IMR-90 (cell line): ENCODE measurements at places on chromosomes 4 and X.
A peak's percentile ranks its signal among the peaks of the same experiment; 100 is the strongest.

DNA sequence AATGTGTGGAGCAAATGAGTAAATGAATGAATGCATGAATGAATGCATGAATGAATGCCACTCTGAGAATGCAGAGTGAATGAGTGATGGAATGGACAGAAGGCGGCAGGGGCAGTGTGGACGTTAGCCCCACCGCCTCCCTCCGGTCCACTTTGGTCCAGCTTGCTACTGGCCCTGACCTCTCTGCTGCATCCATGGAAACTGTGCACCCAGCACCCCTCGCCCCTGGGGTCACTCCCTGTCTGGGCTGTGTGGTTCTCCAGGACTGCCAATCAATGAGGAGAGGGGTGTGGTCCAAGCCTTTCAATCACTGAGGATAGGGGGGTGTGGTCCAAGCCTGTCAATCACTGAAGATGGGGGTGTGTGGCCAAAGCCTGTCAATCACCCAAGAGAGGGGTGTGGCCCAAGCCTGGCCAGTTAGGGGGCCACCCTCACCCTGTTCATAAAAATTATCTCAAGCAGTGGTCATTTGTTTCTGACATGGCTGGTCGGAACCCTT lies 39.2 kb upstream of the ASMTL start:
- DNase-seq: no peak

DNA sequence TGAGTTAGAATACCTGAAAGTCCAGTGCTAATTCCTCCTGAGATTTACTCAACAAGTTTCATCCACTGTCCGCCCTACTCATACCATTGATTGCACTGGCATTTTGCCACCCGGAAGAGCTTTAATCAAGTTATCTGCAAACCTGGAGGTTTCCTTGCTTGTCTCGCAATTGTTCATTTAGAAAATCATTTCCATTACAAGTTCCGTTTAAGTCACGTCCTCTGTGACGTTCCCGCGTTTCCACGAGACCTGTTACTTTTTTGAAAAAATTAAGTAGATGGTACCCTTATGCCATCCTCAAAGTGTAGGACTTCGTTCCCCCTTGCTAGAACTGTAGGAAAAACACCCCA lies 761 bp upstream of the FRYL start:
- DNase-seq: peak; percentile 43

GRCh38 chr4:80831383-80832361 lies 198.8 kb upstream of the BMP3 start:
- DNase-seq: peak; percentile 38

GRCh38 chr4:84708406-84709135 lies 125.6 kb downstream of the CDS1 start:
- DNase-seq: peak; percentile 55

DNA sequence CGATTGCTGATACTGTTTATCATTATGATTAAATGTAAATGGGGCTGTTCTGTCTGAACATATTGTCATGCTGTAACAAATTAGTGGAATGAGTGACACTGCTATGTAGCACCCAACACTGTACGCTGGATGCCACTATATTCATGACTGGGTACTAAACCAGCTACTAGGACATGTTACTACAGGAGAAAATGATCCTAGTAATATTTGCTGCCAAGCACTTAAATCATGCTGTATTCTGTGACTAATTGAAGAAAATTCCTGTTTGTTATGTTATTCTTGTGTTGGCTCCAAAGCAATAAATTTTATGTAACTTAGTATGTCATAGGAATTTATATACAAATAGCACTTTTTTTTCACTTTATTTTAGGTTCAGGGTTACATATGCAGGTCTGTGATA lies 804.2 kb downstream of the CENPC start:
- DNase-seq: no peak

- no peak for DNase-seq
These were observed 933.9 kb upstream of the EPHA5 start for GRCh38 chr4:66604192-66604591.

DNA sequence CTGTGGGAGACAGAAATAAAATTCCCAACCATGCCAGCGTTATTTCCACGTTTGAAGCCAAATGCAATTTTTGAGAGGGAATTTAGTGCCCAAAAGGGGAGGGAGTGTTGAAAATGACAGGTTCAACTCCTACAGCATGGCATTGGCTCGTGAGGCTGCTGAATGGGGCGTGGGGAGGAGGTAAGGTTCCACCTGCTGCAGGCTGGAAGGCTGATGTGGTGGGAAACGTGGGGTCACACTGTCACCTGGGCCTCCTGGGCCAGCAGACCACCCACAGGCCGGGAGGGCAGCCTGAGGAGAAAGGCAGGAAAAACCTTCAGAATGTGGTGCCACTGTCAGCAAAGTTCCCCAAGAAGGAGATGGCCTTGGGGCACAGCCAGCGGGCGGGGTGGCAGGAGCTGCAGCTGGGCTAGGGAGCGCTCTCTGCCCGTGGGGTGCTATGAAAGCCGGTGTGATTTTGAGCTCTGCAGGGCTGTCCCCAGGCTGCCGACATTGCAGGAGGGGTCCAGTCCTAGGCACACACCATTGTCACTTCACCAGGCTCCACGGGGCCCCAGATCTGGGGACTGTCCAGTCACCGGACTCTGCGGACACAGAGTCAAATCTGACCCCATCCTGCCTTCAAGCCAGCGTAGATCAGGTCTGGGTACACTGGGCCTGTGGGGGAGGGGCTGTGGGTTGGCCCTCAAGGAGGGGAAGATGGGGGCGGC lies 19.6 kb downstream of the MSANTD1 start:
- no peak for DNase-seq

DNA sequence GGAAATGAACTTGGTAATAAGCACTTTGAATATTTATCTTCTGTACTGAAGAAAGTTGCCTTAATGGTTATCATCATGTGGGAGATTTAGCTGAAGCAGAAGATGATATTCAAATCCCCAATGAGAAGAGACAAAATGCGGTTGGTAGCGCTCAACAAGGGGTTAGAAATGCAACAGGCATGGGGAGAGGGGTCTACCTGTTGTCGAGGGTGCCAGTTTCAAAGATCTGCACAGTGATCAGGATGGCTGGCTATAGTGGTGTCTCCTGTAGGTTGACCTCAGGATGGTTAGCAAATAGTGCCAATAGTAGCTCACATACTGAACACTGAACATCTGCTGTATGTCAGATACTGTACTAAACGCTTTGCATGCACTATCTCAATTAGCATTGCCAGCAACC lies 7.0 kb upstream of the HS6ST2 start:
- no peak for DNase-seq

- DNase-seq: no peak
These were observed 107.9 kb downstream of the MMRN1 start for GRCh38 chr4:90002441-90003062.

DNA sequence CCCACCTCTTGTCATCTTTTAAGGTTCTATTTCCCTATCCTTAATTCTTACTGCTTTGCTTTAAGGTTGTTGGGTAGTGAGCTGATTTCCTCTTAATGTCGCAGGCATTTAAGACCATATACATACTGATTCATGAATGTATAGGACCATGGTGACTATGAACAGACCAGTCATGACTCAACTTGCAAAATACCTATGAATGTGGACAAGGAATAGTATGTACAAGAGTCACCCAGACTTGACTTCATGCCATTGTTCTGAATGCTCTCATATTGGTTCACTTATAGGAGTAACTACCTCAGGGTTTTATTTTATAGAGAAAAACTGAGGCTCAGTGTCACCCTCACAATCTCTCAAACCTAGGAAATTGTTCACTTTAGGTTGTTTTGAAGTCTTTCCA lies 44.3 kb downstream of the CCNG2 start:
- peak; percentile 43 for DNase-seq

DNA sequence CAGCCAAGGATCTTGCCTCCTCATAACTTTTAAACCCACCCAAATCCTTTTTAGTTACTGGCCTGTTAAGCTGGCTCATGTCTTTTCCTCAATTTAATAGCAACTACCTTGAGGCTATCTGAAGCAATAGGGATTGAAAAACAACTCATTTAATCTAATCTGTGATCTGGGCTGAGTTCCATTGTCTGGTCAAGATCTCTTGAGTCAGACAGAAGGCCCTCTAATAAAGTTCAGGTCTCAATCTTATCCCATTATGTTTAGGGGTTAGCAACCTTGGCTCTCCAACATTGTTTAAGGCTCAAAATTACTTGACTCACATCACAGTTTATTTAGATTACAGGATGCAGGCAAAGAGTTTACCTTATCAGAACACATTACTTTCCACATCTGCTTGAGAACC lies 436.1 kb downstream of the ANKRD50 start:
- DNase-seq: peak; percentile 24

DNA sequence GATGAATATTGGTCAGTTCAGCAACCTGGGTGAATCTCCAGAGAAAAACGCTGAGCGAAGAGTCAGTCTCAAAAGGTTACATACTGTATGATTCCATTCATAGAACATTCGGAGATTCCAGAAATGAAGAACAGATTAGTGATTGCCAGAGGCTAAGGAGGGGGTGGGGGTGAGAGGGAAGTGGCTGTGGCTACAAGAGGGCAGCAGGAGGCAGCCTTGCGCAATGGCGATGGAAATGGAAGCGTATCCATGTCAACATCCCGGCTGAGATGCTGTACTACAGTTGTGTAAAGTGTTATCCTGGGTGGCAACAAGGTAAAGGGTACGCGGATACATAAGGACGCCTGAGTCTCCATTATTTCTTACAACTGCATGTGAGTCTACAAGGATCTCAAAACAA lies 18.0 kb downstream of the LYAR start:
- no peak for DNase-seq
